ENCODE measurements at places on chromosomes 5 and 9. TPM values are rescaled to one million over a fixed set of nuclear protein-coding genes. Genes with fewer than 3 reads are reported as not detected.

The CEL gene
- 1.8 TPM for polyA plus RNA-seq

The WNT8A gene
- not detected for polyA plus RNA-seq

The WDR38 gene
- 4.4 TPM for polyA plus RNA-seq

The GFI1B gene
- 0.70 TPM for polyA plus RNA-seq

The SV2C gene
- 0.22 TPM for polyA plus RNA-seq
